ENCODE measurements at places on chromosomes 6 and 20.
A peak's percentile ranks its signal among the peaks of the same experiment; 100 is the strongest.

DNA sequence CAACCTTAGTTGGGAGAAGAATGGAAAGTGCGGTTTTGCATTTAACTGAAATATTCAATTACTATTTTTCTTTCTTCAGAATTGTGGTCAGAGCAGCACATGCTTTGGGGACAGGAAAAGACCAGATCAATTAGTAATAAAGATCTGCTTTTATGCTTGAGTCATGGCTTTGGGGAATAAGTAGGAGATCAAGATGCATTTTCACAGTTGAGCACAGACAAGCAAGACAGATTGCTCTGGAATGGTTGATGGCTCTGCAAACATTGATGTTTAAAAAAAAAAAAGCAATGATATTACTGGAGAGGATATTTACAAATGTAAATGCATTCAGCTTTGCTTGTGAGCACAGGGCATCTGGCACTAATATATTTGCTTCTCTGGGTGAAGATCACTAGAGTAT lies 224.4 kb upstream of the SASH1 start:
- DNase-seq: no peak

- no peak for DNase-seq
Observed at GRCh38 chr6:30861257-30862048, 22.9 kb upstream of the DDR1 start.

DNA sequence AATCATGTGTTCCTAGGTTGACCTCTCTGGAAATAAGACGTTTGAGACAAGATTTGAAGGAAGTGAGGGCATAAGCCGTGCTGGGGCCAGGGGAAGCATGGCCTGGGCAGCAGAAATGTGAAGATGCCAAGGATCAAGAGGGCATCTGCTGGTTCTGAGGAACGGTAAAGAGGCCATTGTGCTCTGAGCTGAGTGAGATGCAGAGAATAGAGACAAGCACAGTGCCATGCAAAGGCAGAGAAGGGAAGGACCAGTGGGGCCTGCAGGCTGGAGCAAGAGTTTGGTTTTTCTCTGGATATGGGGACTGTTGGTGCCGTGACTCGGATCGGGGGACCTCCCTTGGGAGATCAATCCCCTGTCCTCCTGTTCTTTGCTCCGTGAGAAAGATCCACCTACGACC lies 50.8 kb downstream of the SMPDL3A start:
- no peak for DNase-seq

DNA sequence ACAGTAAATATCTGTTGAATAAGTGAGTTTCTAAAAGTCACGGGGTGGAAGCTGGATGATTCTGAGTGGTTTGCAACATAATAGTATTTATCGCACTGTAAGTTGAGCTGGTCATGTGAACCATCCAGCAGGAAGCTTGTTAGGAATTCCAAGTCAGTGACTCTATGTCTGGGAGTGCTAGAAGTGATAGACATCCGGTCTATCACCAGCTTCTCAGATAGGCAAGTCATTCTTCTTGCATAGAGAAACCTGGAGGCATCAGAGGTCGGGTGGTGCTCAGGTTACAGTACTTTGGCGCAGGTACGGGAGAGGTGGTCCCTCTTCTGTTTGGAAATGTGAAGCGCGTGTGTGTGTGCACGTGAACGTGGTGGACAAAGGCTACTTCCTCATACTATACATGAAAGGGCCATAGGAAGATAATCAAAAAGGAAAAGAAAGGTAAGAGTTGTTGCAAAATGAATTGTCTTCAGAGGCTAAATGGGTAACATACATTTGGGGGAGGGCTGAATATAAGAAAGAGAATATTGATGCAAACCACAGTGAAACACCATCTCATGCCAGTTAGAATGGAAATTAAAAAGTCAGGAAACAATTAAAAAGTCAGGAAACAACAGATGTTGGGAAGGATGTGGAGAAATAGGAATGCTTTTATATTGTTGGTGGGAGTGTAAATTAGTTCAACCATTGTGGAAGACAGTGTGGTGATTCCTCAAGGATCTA lies 299.3 kb upstream of the ZFP64 start:
- DNase-seq: no peak

DNA sequence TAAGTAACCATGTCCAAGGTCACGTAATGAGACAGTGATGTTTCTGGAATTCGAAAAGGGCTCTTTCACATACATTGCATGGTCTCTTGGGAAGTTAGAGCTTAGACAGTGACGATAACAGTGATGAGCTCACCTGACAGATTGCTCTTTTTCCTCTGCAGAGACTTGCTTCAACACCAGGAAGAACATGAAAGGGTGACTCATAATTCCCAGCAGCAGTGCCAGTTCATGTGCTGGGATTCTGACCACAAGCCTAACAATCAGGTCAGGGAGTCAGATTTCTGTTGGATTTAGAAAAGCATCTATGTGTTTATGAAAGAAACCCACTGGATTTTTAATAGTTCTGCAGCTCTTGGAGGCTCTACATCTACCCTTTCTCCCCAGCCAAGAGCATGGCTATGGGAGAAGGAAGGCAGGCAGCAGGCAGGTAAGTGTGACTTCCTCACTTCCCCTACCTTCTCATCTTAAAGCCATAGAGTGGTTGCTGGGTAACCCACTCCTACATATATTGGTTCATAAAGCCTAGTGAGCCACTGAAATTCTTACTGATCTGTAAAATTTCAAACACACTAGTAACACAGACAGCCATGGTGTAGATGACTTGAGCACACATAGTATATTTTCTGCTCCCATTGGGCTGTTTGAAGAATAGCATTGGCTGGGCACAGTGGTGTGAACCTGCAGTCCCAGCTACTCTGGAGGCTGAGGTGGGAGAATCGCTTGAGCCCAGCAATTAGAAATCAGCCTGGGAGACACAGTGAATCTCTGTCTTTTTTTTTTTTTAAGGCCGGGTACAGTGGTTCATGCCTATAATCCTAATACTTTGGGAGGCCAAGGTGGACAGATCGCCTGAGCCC lies 44.4 kb upstream of the LOC128125822 start:
- DNase-seq: no peak

DNA sequence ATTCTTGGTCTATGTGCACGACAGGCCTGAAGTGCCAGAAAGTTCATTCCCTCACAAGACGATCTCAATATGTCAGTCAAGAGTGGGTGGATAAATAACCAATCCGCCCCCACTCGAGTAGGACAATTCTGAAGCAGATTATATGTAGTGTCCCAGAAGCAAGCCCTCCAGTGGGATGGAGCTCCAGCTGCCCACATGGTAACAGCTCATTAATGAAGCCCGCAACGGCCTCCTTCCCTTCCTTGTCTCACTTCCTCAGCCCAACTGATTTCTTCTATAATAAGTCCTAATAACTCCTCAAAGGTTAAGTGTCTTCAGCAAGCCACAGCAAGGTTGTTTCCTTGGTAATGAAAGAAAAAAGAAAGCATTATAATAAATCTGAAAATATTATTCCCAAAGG lies 82.1 kb upstream of the F13A1 start:
- no peak for DNase-seq

GRCh38 chr6:117497237-117497636 lies 14.8 kb downstream of the DCBLD1 start:
- DNase-seq: no peak

- DNase-seq: no peak
Observed at GRCh38 chr20:32522526-32522775, 62.7 kb downstream of the NOL4L start.

- DNase-seq: no peak
Observed at GRCh38 chr6:143575901-143576426, 64.4 kb upstream of the FUCA2 start.

DNA sequence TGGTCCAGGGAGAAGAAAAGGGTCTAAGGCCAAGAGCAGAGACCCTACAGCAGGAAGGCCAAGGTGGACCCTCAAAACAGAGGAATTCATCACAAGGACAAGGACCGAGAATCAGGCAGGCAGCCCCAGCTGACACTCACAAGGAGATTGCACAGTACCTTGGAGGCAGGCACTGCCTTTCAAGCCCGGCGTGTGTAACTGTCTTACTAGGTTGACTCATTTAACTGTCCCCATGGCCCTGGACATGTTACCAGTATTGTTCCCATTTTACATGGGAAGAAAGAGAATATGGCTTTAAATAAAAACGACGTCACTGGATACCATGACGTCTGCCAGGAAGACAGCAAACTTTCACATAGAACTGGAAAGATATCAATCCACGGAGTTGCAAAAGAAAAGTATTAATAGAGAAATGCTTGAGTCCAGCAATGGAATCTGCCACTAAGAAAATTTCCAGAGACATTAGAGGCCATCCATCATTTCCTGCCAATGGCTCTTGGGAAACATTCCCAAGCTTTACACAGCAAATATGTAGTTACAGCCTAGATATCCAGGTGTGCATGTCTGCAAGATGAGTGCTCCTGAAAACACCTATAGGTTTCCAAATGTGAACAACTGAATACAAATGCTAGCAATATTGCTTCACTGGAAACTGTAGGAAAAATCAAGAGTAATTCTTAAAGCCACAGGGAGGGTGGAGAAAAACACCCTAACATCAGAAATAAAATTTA lies 111.5 kb upstream of the RPS6KA2 start:
- no peak for DNase-seq

GRCh38 chr20:44204156-44204831 lies 6.3 kb downstream of the OSER1 start:
- no peak for DNase-seq

- DNase-seq: no peak
Observed at GRCh38 chr6:104929353-104929752, 27.6 kb upstream of the LIN28B start.

GRCh38 chr20:47761482-47762047 lies 23.7 kb downstream of the SULF2 start:
- no peak for DNase-seq

- peak; percentile 46 for DNase-seq
Observed at GRCh38 chr20:41137614-41138474, 501 bp downstream of the PLCG1 start.

- DNase-seq: no peak
Observed at GRCh38 chr6:8858854-8859331, 423.5 kb upstream of the SLC35B3 start.

- DNase-seq: peak; percentile 88
Observed at GRCh38 chr6:4155848-4156466, 20.6 kb upstream of the ECI2 start.

DNA sequence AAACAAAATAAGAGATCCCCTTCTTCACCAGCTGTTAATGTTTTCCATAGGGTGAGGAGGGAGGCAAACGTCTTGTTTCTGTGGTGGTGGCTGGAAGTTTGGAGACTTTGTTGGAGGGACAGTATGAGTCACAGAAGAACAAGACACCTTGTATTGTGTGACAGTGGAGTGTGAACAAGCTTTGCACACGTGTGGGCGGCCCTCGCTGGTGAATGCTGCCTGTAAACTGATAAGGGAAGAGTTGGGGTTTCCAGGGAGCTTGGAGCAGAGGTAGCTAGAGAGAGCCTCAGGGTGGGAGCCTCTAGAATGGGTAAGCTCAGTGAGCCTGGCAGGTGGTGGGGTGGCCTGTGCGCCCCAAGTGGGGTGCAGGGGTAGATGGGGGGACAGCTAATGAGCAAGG lies 78.3 kb downstream of the ZDHHC14 start:
- no peak for DNase-seq

DNA sequence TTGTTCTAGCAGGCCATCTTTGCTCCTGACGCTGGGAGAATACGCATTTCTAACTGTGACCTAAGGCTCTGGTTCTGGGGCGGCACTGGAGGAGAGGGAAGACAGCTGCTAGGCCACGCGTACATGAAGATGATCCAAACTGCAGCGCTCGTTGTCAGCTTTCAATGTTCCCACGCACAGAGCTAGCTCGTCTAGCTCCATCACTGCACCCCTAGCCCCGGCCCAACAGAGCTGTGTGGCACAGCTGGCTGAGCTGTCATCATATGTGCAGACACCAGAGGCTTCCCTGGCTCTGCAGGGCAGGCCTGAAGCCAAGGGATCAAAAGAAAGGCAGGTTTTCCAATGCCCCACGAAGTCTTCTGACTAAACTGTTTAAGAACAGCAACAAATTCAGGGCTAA lies 124.7 kb downstream of the IRF4 start:
- DNase-seq: no peak

DNA sequence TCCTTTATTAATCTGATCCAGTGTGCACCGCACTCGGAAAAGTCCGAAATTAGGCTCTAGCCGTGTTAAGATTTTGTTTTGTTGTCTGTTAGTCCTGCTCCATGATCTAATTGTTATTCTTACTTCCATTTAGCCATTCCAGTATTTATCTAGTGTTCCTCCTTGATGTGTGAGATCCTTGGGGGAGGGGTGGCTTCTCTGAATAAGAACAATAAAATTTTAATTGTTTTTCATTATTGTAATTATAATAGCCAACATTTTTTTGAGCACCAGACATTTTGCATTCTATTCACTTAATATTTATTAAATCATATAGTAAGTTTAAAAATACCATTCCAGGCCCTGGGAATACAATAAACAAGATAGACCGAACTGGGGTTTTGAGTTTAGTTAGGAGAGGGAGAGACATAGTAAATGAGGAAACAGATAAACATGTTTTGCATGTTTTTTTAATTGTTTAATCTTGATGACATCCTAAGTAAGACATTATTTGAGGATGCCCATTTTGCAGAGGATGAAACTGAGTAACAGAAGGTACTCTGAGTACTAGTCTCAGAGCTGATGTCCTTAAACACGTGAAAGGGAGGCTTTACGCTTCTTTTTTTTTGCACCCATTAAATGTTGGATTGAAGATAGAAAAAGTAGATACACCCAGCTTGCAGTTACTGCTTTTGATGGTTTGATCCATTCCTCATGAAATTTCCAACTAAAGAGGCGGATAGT lies 1.2 kb downstream of the CBFA2T2 start:
- peak; percentile 22 for DNase-seq

- DNase-seq: no peak
Observed at GRCh38 chr6:2133716-2134310, 111.6 kb downstream of the GMDS start.

GRCh38 chr6:89508755-89509563 lies 76.0 kb downstream of the ANKRD6 start:
- DNase-seq: no peak

- DNase-seq: no peak
Observed at GRCh38 chr6:142846459-142846831, 98.5 kb downstream of the HIVEP2 start.

DNA sequence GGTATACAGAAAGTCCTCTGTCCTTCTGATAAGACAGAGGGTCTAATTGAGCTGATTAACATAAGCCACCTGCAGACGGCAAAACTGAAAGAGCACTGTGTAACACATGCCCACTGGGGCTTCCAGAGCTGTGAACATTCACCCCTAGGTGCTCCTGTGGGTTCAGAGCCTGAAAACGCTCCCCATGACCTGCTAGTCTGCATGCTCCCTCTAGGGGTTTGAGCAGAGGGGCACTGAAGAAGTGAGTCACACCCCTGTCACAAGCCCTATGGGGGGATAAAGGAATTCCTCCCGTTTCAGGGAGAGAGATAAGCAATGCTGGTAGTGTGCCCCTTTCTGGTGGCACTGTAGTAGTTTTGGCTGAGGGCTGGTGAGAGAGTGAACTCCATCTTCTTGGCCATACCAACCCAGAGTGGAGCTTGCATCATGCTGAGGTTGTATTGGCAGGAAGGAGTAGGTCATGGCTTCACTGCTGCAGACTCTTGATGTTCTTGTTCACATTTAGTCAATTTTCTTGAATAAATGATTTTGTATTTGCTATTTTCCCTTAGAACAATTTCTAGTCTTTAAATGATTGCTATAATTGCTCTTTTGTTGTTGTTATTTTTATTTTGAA lies 637.5 kb upstream of the MAN1A1 start:
- no peak for DNase-seq
